ENCODE measurements at places on chromosomes 1 and 21.

DNA sequence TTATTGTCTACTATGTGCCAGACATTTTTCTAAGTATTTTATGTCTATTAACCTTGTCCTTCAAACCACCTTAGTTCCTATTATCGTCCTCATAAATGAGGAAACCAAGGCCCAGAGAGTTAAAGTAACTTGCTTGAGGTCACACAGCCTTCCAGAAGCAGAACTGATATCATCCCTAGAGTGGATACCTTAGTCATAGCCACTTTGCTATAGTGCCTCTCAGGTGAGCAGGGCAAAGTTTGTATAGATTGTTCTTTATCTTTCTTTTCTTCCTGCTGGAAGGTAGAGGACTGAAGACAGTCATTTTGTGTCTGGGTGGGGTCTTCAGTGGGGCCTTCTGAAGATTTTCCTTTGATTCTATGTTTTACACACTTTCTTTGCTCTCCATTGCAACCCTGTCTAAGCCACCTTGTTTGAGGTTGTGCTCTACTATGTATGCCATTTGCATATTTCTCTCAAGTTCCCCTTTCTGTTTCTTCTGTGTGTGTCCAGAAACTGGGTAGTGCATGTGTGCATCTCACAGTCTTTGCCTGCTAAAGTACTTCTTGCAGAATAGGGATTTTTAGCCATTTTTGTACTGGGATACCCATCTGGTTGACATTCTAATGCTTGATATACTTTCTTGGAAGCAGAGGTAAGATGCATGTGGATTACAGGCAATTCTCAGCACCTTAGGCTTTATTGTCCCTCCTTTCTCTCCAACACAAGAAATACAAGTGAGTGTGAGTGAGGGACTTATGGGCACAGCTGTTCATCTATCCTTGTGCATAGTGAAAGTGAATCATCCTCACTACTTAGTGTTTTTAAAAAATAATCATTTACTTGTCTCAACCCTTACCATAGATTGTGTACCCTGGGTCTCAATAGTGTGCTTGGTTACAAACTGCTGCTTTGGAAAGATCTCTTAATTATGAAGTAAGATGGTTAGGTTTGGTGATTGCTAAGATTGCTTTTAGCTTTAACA is 207.6 kb upstream of the HMCN1 start:
- DNase-seq, result no peak

DNA sequence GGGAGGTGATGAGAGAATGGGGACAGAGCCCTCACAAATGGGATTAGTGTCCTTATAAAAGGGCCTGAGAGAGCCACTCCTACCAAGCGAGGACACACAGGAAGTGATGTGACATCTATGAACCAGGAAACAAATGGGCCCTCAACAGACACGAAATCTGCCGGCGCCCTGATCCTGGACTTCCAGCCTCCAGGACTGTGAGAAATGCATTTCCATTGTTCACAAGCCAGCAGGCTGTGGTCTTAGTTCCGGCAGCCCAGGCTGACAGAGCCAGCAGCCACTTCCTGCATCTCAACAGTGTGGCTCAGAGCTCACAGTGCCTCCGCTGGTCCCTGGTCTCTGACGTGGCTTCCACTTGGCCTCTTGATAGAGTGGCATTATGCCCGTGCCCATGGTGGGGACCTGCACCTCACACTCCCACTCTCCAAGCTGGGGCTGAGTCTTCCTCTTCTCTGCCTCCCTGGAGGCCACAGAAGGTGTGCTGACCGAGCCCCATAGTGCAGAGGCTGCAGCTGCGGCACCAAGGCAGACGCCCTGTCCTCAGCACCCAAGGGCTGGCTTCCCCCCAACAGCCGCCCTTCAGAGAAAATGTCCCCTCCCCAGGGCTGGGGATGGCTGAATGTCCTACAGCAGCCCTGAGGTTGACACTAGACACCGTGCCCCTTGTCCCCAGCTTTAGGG is 44.9 kb downstream of the ACOT7 start:
- no peak for DNase-seq

DNA sequence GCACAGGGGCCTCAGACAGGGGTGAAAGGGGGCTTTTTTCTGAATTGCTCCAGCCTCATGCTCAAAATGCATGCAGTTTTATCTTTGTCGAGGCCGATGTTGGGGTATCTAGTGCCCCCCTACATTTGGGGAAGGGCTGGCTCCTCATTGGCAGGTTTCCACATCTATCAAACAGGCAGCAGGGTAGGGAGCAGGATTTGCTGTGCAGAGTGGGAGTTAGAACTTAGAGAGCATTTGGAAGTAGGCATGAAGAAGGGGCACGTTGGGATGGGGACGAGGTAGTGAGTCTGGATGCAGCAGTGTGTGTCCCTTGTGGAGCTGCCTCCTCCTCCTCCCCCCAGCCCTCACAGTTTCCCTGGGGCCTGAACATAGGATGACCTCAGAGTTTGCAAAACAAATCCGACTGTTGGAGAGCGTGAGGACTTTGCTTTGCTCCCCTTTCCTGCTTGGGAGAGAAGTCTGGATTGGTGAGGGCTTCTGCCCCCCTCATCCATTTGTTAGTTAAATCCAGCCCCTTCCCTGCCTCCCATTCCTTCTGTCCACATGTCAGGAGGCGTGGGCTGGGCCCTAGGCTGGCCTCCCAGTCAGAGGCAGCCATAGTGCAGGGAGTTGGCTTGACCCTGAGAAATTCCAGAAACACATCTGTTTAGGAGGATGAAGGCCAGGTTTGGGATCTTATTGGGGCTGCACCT is 36.9 kb upstream of the GPR37L1 start:
- no peak for DNase-seq

DNA sequence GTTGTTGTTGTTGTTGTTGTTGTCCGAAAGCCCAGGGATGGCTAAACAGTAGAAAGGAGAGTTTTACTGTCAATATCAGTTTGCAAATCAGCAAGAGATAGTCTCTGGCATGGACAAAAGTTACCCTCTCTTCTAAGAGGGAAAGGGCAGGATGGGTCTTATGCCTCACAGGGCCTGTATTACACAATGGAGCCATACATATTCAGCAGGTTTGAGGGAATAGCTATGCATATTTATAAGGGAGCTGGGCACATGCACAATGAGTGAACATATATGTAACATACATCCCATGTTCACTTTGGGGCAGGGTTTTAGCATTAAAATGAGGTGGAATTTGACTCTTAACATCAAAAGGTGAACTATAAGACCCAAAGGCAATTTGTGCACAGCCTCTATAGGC is 84.4 kb upstream of the PGBD5 start:
- no peak for DNase-seq

- DNase-seq, result no peak
Measured at GRCh38 chr1:40058453-40059337, 18.2 kb downstream of the CAP1 start.

- DNase-seq, result no peak
Measured at GRCh38 chr1:156461109-156461508, 39.5 kb downstream of the MEF2D start.

- no peak for DNase-seq
Measured at GRCh38 chr1:44489481-44489880, 84.4 kb downstream of the RNF220 start.

- no peak for DNase-seq
Measured at GRCh38 chr21:15020797-15021196, 44.0 kb downstream of the NRIP1 start.

- DNase-seq, result no peak
Measured at GRCh38 chr1:36919491-36920145, 114.7 kb downstream of the GRIK3 start.
